Stimulated activated CD4-positive, alpha-beta T cell treated with anti-CD3 and anti-CD28 coated beads, Interleukin-4, amount 100 ng/mL, for 48 hours (primary cell): ENCODE measurements at places on chromosomes 11 and 22.
A peak's percentile ranks its signal among the peaks of the same experiment; 100 is the strongest.

DNA sequence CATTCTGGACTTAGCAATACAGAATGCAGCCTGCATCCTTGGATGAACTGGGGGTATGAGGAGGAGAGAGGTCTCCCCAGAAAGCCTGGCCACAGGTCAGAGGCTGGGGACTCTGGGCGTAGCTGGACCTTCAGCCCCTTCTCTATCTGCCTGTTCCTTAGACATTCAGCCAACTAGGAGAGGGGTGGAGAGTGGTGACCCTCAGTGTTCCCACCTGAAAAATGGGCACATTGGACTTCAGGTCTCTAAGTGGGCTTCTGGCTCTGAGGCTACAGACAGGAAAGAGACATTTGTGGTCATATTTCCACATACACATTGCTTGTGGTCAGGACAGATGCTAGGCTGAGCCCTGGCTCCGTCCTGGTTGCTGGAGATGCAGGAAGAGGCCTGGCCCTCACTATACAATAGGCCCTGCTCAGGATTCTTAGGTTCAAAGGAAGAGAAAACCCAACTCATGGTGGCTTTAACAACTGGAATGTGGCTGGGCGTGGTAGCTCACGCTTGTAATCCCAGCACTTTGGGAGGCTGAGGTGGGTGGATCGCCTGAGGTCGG is 30.1 kb upstream of the CBX7 start:
- no peak for DNase-seq

- DNase-seq: no peak
Observed at GRCh38 chr22:39524753-39525657, 4.6 kb downstream of the ATF4 start.

GRCh38 chr11:57913715-57914704 is 109.7 kb upstream of the OR9Q1 start:
- no peak for DNase-seq

- no peak for DNase-seq
Observed at GRCh38 chr11:129937592-129938238, 42.3 kb upstream of the NFRKB start.

DNA sequence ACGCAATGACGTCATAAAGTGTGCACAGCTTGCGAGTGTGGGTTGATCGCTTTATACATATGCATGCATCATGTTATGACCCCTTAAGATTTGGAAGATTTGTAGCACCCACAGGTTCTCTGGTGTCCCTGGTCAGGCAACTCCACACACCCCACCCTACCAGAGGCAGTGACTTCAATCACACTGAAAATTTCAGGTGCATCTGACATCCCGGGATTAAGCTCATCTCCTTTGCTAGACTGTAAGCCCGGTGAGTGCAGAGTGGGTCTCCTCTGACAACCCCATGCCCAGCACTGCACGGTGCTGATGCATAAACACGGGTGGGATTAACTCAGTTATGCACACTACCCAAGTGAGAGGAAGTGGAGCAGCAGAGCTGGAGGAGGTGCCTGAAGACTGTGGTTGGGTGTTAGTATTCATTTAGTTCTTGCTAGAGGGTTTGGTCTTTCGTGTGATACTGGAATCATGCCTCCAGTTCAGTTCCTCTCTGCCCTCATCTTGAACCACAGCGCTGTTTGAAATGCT is 6.5 kb downstream of the ARSA start:
- no peak for DNase-seq

GRCh38 chr11:47499614-47500013 is 50.7 kb upstream of the RAPSN start:
- no peak for DNase-seq

DNA sequence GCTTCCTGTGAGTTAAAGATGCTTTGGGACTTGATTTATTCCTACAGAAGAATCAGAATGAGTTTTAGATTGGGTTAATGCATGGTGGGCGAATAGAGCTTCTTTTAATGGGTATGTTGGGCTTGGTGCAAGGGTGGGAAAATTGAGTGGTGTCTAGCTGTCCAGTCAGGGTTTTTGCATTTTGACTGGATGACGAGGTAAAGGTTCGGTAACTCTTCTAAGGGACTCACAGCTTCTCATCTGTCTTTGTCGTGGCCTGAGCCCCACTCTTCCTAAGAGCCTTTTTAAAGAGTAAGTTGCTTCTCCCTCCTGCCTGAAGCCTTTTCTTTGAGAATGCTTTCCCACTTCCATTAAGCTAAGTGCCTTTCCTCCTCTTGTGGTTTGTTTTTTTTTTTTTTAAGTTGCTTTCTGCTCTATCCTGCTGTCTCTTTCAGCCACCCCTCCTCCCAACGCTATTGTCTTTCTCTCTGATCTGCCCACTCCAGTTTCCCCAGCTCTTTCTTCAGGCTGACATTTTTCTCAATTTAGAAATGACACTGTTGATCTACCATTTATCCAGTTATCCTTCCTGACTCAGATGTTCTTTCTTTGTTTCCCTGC is 1.1 kb downstream of the DPF2 start:
- no peak for DNase-seq

- DNase-seq: no peak
Observed at GRCh38 chr11:46498179-46498578, 95.6 kb downstream of the AMBRA1 start.

DNA sequence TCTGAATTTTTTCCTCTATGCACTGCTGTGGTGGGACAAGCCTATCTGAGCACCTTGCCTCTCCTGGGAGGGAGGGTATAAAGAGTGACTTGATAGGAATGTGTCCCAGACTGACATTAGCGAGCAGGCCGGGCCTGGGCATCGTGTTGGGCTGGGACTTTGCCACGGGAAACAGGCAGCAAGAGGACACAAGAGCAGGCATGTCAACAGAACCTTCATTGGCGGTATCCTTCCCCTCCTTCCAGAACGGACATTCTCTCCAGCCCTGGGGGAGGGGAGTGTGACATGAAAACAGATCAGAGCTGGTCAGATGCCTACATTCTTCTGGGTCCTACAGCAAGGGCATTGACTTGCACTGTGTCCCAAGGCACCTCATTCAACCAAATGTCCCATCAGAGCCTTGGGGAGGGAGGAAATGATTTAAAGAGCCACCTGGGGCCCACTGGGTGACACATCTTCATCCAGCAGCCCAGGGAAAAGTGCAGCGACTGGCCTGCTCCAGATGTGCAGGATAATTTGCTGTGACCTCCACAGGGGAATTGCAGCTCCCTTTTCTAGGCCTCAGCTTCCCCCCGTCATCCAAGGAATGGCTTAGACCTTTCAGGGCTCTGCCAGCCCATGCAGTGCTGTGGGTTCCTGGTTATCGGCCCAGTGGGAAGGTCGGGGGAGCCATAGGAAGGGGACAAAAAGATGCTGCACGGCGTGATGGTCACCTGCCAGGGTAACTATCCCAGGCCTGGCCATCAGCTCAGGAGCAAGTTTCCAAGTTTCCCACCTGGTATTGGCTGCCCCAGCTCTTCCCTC is 21.8 kb upstream of the UVRAG start:
- no peak for DNase-seq

DNA sequence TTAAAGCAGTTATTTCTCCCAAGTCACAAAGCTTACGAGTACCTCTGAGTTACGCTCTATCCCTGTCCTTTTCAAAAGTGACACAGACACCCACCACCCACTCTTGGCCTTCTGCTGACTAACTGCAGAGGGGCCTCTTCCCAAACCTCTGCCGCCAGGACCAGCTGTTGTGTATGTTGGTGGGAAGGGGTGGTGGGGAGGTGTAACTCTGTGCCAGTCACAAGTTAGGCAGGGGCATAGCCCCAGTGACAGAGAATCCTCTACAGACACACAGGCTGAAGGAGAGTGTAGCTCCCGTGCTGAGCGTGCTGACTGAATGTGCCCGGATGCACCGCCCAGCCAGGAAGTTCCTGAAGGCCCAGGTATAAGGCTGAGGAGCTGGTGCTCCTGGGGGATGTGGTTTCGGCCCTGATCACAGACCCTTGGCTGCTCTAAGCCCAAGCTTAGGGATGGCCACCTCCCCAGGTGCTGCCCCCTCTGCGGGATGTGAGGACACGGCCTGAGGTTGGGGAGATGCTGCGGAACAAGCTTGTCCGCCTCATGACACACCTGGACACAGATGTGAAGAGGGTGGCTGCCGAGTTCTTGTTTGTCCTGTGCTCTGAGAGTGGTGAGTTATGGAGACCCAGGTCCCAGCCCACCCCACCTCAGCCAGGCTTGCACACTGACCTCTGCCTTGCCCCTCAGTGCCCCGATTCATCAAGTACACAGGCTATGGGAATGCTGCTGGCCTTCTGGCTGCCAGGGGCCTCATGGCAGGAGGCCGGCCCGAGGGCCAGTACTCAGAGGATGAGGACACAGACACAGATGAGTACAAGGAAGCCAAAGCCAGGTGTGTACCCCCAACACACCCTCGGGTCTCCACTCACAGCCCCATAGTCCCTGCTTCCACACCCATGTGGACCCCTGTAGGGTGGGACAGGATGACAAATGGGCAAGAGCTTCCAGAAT is 4.9 kb downstream of the RIC8A start:
- DNase-seq: no peak

- no peak for DNase-seq
Observed at GRCh38 chr11:32890843-32891656, 1.6 kb upstream of the QSER1 start.

- no peak for DNase-seq
Observed at GRCh38 chr11:130798280-130798679, 118.0 kb downstream of the SNX19 start.

GRCh38 chr11:17544181-17544622 is at the start of gene USH1C:
USH1C (minus strand) TSS chr11:17544416; CDS start chr11:17544307, 109 bp downstream.
- DNase-seq: peak; percentile 17

DNA sequence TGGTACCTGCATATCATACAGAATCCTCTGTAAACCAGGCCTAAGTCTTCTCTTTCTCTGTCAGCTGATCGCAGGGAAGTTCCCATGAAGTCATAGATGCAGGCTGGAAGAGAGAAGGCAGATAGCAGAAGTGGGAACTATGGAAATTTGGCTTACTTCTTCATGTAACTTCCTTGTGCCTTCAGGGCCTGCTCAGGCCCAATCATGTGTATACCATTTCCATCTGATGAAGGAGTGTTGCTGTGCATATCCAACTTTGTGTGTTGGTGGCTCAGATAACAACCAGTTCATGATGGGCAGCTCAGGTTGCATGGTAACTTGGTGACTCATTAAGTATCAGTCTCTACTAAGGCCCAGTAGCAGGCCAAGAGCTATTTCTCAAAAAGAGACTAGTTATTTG is 53.1 kb upstream of the CEP295 start:
- DNase-seq: no peak

- DNase-seq: no peak
Observed at GRCh38 chr22:27377501-27378295, 423.9 kb downstream of the MN1 start.

DNA sequence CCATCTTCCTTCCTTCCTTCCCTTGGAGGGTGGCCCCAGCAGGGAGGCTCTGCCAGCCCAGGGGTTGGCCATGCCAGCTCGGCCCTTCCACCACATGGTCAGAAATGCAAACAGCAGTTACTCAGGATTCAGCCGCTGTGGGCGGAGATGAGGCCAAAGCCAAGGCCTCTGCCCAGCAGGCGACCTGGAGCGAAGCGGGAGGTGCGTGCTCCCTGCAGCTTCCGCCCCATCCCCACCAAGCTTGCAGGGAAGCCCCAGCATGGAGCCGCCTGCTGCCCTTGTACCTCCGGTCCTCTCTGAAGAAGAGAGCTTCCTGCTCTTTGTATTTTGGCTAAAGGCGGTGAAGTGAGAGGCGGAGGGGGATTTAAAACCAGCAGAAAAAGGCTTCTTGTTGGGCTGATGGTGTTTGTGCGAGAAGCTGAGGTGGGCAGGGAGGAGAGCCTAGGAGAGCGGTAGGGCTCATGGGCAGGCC is 50.4 kb downstream of the ANO1 start:
- no peak for DNase-seq

- DNase-seq: no peak
Observed at GRCh38 chr11:35363246-35363801, 56.0 kb downstream of the SLC1A2 start.

DNA sequence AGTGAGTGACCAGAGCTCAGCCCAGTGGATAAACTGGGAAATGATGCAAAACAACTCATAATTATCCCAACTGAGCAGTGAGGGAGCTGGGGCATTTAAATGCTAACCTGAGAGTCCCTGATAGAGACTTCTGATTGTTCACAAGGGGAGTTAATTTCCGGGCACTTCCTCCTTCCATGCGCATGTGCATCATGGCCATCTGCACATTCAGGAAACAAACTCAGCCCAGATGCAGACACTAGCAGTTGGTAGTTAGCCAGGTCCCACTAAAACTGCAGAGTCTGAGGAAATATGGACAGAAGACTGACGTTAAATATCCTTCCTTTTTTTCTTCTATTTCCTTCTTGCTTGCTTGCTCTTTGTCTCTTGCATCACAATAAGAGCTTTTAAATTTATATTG is 852.1 kb upstream of the LRRC4C start:
- DNase-seq: no peak

DNA sequence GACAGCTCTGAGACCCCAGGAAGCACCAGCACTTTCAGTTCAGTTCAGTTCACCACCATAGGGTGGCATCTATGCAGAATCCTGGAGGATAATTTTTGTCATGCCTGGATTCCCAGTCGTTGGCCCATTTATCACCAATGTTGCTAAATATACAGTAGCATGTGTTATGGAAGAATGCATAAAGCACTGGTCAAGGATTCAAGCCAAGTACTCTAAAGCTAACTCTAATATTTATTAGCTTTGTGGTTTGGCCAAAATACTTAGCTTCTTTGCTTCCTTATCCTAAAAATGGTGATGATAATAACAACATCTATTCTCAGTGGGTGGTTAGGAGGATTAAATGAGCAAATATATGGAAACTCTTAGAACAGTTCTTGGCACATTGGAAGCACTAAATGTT is 294.7 kb upstream of the ZC3H12C start:
- DNase-seq: no peak

GRCh38 chr11:2175659-2176058 is 4.0 kb upstream of the TH start:
- DNase-seq: no peak

- no peak for DNase-seq
Observed at GRCh38 chr11:65489706-65490320, 9.0 kb upstream of the MALAT1 start.

DNA sequence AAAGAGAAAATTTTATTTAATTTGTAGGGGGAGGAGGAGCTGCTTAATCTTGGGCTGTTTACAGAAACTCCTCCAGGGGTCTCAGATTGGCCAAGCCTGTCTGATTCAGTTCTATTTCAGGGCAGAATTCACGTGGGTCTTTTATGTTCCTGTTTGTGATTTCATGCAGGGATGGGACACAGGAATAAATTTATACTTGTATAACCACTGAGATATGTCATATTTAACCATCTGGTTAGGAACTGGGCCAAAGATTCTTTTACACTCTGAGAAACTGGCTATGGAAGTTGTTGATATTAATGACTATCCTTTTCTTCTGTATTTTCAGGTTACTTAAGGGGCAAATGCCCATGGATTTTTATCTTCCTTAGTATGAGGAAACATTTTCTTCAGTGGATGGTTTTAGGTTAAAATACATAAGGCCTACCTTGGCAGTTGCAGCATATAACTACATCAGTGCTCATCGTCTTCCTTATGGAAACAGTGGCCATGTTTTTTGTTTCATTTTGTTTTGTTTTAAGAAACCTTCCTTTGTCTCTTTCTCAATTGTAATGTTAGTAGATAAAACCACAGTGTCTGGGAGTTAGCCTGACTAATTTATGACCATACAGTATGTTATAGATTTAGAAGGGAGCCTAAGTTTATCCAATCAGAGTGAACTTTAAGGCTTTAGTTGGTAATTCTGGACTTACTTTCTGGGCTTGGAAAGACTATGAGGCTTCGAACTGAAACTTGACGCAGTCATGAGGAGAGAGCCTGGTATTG is 132.4 kb upstream of the ANO3 start:
- DNase-seq: no peak
